ENCODE measurements at places on chromosomes 1 and 21. TPM values are rescaled to one million over a fixed set of nuclear protein-coding genes. Genes with fewer than 3 reads are reported as not detected.

Gene CZIB
- total RNA-seq: 45.2 TPM

Gene ERICH3
- not detected for total RNA-seq

Gene MAP3K21
- 1.8 TPM for total RNA-seq

Gene CTPS1
- 172 TPM for total RNA-seq

Gene TRIM67
- not detected for total RNA-seq

Gene LCE1F
- not detected for total RNA-seq

Gene PAPPA2
- 0.10 TPM for total RNA-seq

Gene PRAMEF14
- not detected for total RNA-seq

Gene SPRR2F
- total RNA-seq: not detected

Gene RGL1
- total RNA-seq: 2.8 TPM

DNA sequence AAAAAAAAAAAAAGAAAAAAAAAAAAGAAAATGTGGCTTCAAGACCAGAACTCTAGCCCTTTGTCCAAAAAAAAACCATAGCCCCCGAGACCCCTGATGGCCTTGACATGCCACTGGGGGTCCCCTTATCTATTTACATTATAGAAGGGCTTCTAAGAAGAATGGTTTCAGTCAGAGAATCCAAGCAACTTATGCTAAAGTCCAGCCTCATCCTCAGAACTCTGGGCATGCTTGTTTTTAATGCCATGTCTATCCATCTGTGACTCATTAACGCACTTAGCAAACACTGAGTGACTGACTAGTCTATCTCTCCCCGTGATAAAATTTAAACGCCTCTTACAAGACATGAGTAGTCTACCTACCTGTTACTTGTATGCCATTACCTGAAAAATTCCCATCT, 29.3 kb downstream of the ERG start:
- H3K27ac ChIP-seq: no peak overlapping the region
- no peak overlapping the region for H3K4me3 ChIP-seq
- DNase-seq: no peak
- H3K27me3 ChIP-seq: peaks cover 9% of the 10 kb centered on the region
- H3K4me1 ChIP-seq: no peaks in the 10 kb centered on the region
- H3K36me3 ChIP-seq: peaks cover 2% of the 10 kb centered on the region

DNA sequence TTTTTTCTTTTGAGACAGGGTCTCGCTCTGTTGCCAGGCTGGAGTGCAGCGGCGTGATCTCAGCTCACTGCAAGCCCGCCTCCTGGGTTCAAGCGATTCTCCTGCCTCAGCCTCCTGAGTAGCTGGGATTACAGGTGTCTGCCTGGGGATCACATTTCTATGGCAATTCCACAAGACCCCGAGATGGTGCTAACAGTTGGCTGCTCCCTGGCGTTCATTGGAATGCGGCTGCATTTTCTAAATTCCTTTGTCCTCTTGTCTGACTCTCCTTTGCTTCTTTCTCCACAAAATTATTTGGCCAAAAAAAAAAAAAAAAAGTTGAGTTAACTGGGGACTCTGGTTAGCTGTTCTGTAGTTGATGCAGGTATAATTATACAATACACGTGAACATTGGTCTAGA, 176.4 kb downstream of the ETS2 start:
- no peak overlapping the region for H3K27ac ChIP-seq
- H3K36me3 ChIP-seq: peaks cover 5% of the 10 kb centered on the region
- H3K27me3 ChIP-seq: peaks cover 4% of the 10 kb centered on the region

DNA sequence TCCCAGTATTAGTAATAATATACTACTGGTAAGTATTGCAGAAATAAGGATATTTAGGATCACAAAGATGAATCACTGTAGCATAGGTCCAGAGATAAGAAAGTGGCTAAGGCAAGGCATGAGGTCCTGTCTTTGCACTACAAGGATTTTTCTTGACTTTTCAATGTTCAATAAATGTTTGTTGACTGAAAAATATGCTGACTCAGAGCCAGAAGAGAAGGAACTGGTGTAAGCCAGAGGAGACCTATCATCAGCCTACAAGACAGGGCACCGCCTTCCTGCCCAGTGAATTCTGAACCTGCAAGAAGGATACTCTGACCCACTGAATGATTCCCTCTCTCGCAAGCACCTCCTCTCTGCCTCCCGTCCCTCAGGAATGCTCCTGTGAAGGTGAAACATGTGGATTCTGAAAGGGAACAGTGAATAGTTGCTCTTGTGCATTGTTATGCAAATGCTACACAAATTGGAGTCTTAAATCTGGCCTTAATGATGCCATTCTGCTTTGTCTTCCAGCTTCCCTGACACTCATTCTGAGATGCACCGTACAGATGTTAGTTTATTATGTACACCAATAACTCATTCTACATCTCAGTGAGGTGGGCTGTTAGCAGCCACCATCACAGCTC, 540.0 kb downstream of the OMA1 start:
- H3K4me1 ChIP-seq: no peaks in the 10 kb centered on the region
- no peaks in the 10 kb centered on the region for H3K36me3 ChIP-seq
- no peak overlapping the region for H3K4me3 ChIP-seq
- peaks cover 2% of the 10 kb centered on the region for H3K27me3 ChIP-seq
- no peak overlapping the region for H3K27ac ChIP-seq
- no peak for DNase-seq

GRCh38 chr1:41958015-41958673, 39.4 kb upstream of the HIVEP3 start:
- DNase-seq: no peak
- H3K4me1 ChIP-seq: peaks cover 13% of the 10 kb centered on the region
- no peak overlapping the region for H3K27ac ChIP-seq
- no peaks in the 10 kb centered on the region for H3K27me3 ChIP-seq
- no peaks in the 10 kb centered on the region for H3K36me3 ChIP-seq

- no peaks in the 10 kb centered on the region for H3K36me3 ChIP-seq
- no peaks in the 10 kb centered on the region for H3K4me1 ChIP-seq
- H3K27ac ChIP-seq: no peak overlapping the region
Observed at GRCh38 chr21:31576428-31576827, 83.1 kb upstream of the SOD1 start.

DNA sequence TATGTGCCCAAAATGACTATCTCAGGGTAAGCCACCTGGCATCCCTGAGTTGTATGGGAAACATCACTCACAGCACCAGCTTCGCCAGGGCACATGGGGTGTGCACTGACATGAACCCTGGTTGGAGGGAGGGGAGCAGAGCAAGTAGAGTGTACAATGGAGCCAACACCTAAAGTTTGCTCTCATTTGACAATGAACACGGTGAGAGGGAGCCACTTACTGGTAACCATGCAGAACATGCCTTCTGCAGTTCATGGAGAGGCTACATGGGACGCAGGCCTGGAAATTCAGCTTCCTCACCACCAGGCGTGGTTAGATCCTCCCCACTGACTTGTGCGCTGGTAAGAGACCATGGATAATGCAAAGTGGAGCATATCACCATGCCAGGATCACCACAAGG, 10.0 kb upstream of the CPLANE2 start:
- H3K4me3 ChIP-seq: no peak overlapping the region
- peaks cover 11% of the 10 kb centered on the region for H3K4me1 ChIP-seq
- no peaks in the 10 kb centered on the region for H3K27me3 ChIP-seq
- DNase-seq: no peak
- H3K36me3 ChIP-seq: peaks cover 22% of the 10 kb centered on the region
- no peak overlapping the region for H3K27ac ChIP-seq

DNA sequence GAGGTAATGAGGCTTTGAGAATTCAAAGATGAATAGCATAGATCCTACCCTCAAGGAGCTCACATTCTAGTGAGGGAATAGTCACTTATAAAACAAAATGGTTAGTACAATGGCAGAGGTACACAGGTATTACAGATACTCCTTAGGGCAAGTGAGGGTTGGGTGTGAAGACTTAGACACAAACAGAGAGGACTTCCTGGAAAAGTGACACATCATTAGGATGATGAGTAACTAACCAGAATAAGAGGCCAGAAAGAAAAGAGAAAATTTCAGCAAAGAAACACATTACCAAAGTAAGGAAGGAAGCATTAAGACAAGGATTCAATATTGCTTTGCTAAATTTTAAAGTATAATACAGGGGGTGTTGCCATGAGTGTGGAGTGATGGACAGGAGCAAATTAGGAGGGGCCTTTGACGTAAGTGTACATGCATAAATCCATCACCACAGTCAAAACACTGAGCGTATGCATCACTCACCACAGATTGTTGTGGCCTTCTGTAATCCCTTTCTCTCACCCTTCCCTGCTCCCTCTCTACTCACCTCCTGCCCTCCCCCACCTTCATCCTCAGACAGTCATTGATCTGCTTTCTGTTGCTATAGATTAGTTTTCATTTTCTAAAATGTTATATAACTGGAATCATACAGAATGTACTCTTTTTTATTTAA, 7.9 kb downstream of the CD53 start:
- H3K36me3 ChIP-seq: peaks cover 25% of the 10 kb centered on the region
- DNase-seq: peak; percentile 42
- H3K4me3 ChIP-seq: peak overlapping the region; percentile 78
- H3K27ac ChIP-seq: peak overlapping the region; percentile 99
- H3K27me3 ChIP-seq: no peaks in the 10 kb centered on the region

- no peak for DNase-seq
- H3K27me3 ChIP-seq: peaks cover 4% of the 10 kb centered on the region
- H3K36me3 ChIP-seq: no peaks in the 10 kb centered on the region
- H3K27ac ChIP-seq: no peak overlapping the region
- H3K4me1 ChIP-seq: no peaks in the 10 kb centered on the region
- H3K4me3 ChIP-seq: no peak overlapping the region
Observed at GRCh38 chr1:186112280-186112679, 262.8 kb downstream of the TPR start.

DNA sequence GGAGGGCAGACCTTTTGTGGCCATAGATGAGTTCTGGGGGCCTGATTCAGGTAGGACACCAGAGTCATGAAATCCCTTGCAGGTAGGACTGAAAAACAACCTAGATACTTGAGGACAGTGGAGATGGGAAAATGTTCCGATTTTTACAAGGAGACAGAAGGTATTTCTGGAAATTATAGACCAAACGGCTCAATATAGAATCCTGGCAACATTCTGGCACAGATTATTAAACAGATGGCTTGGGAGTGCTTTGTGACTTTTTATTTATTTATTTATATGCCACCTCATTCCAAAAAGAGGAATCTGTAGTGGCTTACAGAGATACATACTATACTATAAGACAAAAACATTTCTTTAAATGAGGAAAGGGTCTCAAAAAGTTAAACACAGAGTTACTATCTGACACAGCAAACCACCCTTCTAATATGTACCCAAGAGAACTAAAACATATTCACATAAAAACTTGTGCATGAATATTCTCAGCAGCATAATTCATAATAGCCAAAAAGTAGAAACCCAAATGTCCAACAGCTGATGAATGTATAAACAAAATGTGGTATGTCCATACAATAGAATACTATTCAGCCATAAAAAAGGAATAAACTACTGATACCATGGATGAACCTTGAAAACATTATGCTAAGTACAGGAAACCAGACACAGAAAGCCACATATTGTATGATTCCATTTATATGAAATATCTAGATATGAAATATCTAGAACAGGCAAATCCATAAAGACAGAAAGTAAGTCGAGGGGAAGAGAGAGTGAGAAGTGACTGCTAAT, 49.8 kb downstream of the CDK18 start:
- H3K27me3 ChIP-seq: peaks cover 27% of the 10 kb centered on the region
- no peaks in the 10 kb centered on the region for H3K36me3 ChIP-seq
- no peak for DNase-seq
- no peaks in the 10 kb centered on the region for H3K4me1 ChIP-seq

- peak overlapping the region; percentile 25 for H3K4me3 ChIP-seq
- DNase-seq: peak; percentile 38
- peaks cover 3% of the 10 kb centered on the region for H3K27me3 ChIP-seq
- H3K4me1 ChIP-seq: peaks cover 25% of the 10 kb centered on the region
- peak overlapping the region; percentile 90 for H3K27ac ChIP-seq
Observed at GRCh38 chr1:8169364-8170058, 143.4 kb upstream of the ERRFI1 start.
